ENCODE measurements at places on chromosomes 7 and 10.
A peak's percentile ranks its signal among the peaks of the same experiment; 100 is the strongest.

DNA sequence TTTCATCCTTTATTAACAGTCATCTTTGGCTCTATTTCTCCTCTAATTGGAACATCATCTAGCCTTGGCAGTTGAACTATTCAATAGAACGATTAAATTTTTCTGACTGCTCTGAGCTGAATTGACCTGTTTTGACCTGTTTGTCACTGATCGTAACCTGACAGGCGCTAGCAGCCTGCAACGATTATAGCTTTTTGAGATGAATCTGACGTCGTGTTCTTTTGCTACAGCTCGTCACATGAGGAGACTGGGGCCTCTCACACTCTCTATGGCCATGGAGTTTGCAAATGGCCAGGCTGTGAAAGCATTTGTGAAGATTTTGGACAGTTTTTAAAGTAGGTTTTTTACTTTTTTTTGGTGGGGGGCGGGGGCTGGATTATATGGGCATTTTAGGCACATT is 229.8 kb downstream of the FOXP2 start:
- no peak for DNase-seq

GRCh38 chr10:71621231-71622153 is 98.1 kb downstream of the C10orf105 start:
- DNase-seq, result no peak

GRCh38 chr10:48983648-48984351 is 44.2 kb upstream of the LRRC18 start:
- no peak for DNase-seq

DNA sequence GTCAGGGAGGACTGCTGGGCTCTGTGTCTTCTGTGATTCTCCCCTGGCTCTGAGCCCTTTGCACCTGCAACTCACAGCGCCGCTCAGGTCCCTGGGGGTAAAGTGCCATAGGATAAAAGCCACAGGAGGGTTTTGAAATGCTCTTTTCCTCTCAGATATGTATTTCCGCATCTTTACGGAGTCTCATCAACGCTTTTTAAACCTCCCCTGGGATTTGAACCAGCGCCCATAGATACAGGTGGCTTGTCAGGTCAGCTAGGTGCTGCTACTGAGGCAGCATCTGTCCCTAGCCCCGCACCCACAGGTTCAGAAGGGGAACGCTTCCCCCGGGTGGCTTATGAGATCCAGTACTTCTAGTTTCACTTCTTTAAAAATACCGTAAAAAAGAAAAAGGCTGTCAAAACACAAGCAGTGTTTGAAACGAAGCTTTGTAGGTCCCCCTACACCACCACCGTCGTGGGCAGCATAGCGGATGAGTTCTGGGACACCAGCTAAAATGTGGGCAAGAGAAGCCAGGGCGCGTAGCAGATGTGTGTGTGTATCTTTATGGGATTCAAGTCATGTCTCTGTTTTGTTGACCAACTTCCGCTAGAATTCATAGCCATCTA is 173.5 kb downstream of the CUX1 start:
- no peak for DNase-seq

GRCh38 chr10:76035206-76036110 is 604.0 kb downstream of the LRMDA start:
- no peak for DNase-seq

DNA sequence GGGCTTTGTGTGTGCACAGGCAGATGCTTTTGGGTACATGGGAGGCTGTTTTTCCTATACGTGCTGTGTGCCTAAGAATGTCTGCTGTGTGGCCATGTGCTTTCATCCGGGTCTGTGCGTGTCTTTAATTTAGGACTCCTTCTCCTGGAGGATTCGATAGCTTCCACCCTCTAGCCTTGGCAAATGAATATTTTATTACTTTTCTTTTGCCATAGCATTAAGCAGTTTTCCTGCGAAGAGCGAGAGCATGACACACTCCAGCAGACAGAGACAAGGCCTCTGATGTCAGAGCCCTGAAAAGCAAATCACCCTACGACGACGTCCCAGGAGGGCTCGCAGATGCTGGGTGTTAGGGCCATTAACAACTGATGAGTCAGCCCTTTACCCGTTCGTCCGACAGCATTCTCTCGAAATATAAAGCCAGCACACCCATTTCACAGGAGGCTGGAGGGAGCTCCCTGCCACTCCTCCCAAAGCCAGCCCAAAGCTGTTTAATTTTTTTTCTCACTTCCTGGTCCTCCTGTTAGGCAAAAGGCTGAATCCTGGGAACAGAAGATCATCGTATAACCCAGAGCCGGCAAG is 311.3 kb upstream of the ZMIZ1 start:
- no peak for DNase-seq

DNA sequence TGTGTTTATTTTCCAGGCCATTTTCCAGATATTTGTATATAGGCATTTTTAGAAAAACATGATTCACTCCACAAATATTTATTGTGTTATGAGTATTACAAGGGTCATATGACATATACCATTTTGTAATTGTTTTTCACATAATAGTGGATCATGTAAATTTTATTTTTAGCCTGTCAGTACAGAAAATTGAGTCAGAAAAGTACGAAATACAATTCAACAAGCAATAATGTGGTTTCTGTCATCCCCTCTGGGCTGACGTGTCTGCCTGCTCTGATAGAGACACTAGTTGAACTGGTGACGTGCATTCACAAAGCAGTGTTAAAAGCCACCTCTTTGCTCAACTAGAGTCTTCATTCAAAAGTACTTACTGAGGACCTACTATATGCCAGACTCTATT is 97.9 kb upstream of the STEAP1B start:
- DNase-seq, result no peak

DNA sequence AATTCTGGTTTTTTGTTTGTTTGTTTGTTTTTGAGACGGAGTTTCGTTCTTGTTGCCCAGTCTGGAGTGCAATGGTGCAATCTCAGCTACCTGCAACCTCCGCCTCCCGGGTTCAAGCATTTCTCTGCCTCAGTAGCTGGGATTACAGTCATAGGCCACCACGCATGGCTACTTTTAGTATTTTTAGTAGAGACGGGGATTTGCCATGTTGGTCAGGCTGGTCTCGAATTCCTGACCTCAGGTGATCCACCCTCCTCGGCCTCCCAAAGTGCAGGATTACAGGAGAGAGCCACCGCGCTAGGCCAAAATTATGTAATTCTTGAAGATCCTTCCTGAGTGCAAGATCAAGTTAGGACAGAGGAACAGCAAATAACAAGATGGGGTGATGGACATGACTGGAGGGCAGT is 719 bp downstream of the ZNF33B start:
- DNase-seq, result no peak

GRCh38 chr7:1922071-1922869 is 252.2 kb downstream of the ELFN1 start:
- no peak for DNase-seq

GRCh38 chr10:123294109-123294508 is 139.9 kb downstream of the BUB3 start:
- no peak for DNase-seq

- DNase-seq, result no peak
Measured at GRCh38 chr7:134083766-134084487, 43.2 kb upstream of the LRGUK start.

GRCh38 chr7:17580141-17580540 is 281.7 kb downstream of the AHR start:
- no peak for DNase-seq

DNA sequence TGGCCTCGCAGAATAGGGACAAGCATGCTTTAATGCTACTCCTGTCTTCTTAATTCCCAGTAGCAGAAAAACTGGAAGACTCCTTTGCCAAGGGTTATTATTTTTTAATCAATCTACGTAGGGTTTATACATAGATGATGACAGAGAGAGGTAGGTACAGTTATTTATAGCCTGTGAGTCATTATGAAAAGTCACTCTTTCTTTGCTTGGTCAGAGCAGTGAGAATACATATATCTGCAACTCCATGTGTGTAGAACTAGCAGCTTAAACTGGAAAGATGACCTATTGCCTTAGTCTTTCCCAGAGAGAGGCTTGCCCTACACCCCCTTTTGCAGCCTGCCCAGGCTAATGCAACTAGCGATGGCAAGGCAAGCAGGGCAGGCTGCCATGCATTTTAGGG is 1050.6 kb downstream of the NRG3 start:
- no peak for DNase-seq

- DNase-seq, result no peak
Measured at GRCh38 chr10:86233131-86233530, 133.5 kb downstream of the GRID1 start.

DNA sequence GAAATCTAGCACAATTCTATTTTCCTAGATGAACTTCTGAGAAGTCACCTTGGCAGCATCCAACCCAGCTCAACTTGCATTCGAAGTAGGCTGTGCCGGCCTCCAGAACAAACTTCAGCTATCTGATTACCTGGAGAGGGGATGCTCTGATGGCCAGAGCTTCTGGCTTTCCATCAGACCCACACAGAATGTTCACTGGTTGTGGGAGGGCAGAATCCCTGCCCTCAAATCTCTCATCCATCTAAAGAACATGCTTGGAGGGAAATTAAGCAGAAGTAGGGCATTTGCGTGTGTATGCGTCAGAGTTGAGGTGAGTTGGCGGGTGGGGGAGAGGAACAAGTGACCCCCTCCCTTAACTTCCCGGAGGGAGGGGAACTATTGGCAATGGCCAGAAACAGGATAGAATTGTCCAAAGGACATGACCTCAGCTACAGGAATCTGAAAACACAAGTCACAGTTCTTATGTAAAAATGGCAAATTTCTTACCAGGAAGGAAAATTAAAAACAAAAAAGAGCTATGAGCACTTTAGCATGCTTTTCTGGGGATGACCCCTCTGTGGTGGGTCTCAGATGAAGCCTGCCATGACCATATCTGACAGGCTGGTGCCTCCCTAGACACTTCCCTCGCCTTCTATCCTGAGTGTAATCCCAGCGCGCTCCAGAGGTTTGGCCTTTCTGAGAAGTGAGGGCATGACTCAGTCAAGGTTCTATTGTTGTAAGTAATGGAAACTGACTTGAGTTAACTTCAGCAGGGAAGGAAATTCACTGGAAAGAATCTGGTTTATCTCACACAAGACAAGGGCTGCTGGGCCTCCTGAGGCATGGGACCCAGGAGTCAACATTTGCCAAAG is 278.8 kb downstream of the RPS24 start:
- peak; percentile 78 for DNase-seq

Measured in vagina (tissue), 2 donors.